Stimulated activated memory B cell treated with anti-CD40 and anti-IgM and Interleukin-4, amounts not matched to agents 10 μg/mL and 1 μg/mL and 100 μg/mL, for 72 hours (primary cell): ENCODE measurements at places on chromosomes 7 and 10.
A peak's percentile ranks its signal among the peaks of the same experiment; 100 is the strongest.

- peak; percentile 4 for ATAC-seq
Measured at GRCh38 chr7:55191926-55192692, 173.0 kb upstream of the LANCL2 start.

DNA sequence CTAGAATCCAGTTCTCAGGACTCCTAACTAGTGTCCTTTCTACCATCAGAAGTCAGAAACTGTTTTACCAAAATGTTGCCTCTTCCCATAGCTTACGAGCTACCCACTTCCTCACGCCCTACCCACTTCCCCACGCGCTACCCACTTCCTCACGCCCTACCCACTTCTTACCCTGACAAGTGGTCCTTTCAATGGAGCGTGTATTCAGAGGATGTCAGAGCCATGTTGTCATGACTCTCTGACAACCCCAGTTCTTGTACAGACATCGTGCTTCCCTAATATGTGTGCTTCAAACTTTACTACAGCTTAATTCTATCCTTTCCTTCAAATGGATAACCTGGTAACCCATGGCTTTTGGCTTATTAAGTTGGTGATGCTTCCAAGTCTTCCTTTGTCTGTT is 84.8 kb upstream of the PHF14 start:
- peak; percentile 54 for ATAC-seq

GRCh38 chr10:16184096-16184597 is 252.7 kb upstream of the PTER start:
- no peak for ATAC-seq

GRCh38 chr7:46224363-46224762 is 303.3 kb upstream of the IGFBP3 start:
- no peak for ATAC-seq

DNA sequence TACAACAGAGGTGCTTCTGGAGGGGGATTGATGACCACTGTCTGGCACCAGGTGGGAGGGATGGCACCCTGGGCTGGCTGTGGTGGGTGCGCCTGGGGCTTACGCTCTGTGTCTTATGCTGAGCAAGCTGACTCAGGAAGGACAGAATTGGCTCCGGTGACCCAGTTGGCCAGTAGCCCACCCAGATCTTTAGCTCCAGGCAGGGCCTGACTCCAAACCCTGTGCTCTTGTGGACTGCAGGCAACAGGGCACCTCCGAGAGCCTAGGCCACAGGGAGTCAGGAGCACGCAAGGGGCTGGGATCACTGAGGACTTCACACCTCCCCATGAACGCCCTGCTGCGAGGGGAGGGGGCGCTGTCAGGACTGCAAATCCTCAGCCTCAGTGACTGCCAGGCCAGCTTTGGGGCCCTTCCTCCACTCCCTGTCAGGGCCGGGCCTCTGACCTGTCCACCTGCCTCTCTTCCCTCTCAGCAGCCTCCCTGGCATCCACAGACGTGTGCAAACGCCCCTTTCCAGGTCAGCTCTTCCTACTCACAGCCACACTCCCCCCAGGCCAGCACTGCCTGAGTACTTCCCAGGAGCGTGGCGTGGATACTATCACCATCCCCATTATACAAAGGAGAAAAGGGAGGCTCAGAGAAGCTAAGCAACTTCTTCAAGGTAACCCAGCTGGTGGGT is 118.7 kb downstream of the SLIT1 start:
- ATAC-seq = no peak

DNA sequence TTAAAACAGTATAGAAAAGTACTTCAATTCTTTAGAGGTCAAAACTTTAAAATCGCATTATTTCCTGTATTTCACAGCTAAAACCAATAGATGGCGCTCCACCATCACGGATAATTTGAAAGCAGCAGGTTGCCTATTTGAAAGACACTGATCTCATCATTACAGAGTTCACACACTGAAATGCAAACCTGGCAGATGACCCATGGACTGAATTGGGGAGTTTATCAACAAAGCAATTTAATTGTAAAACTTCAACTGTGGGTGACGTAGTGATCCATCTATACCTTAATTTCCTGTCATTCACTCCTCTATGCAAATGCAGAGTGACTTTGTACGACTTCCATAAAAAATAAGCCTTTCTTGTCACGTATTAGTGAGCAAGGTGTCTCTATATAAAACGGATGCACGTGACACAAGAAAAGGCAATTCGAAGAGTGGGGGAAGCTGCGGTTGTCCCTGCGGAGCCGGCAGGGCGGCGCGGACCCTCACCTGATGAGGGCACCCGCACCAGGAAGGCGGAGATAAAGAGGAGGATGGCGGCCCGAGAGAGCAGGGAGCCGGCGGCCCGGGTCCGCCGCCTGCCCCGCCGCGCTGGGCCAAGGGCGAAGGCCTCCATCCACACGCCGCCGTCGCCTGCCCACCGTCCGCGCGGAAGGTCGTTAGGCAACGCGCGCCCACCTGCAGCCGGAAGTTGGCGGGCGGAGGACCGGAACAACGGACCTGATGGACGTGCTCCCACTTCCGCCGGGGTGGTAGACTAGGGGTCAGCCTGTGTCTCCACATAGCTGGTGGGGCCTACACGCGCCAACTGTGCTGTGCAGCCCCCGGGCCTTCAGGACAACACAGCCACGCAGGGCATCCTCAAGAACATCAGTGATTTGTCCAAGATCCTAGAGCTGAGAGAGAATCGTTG is at the start of gene ZPBP:
Gene ZPBP (minus strand): TSS at position 668 of the 913 bp plus-strand sequence. CDS start 52 bp downstream, at position 616.
- peak; percentile 85 for ATAC-seq

GRCh38 chr10:102763037-102763607 is 19.4 kb downstream of the WBP1L start:
- no peak for ATAC-seq
